ENCODE measurements at places on chromosomes 1 and 21. TPM values are rescaled to one million over a fixed set of nuclear protein-coding genes. Genes with fewer than 3 reads are reported as not detected.

DNA sequence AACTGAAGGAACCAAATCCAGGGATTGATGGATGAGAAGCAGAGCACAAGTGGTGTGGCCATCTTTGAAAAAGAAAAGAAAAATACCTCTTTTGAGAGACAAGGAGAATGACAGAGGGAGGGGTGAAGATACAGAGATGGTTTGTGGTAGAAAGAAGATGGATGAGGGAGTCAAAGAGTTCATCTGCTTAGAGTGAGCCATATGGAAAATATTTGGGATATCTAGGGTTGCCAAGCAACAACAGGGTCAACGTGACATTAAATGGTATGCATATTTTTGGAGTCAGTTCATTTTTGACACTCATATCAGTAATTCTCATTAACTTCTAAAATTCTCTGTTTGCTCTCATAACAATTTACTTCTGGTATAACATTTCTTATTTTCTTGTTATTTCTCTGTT, 50.7 kb downstream of the MACF1 start:
- DNase-seq: no peak

DNA sequence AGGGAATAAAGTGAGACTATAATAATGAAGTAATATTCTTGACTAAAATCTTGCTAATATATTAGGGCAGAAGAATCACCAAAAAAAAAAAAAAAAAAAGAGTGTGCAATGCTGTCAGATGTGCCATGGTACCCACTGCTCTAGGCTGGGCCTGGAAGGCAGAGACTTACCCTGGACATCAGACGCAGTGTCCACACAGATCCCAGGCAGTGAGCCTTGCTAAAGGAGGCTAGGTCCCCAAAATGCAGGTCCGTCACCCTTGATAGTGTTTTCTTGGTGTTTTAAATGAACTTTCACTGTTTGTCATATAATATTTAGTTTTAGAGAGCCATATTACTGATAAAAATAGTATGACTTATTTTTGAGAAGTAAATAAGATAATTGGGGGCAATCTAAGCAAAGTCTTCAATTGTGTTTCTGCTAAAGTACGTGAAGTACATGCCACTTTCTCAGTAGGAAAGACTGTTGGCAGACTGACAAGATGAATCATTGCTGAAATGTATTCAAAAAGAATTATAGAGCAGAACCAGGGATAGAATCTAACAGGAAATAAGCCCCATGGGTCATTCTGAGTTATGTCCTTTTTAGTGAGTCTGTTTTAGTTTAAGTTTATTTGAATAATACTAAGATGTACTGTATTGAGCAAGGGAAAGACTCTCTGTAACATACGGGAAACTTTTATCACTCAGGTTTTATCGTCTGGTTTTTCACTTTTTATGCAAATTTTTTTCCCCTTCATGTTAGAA, 74.6 kb upstream of the PDC start:
- DNase-seq: no peak

DNA sequence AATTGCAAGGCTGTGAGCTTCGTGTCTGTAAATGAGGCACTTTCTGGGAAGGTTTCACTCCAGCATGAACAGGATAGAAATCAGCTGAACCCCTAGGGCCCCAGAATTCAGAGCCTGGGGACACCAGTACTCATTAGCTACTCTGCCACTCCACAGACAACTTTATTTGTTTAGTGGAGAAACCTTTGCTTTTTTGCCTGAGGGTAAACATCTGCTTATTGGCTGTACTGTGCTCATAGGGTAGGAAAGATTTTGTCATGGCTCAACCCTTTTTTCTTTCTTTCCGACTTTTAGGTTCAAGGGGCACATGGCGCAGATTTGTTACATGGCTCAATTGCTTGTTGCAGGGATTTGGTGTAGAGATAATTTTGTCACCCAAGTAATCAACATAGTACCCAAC, 138.4 kb upstream of the BACE2 start:
- no peak for DNase-seq

- no peak for DNase-seq
Observed at GRCh38 chr21:24205319-24205718, 1402.0 kb downstream of the MRPL39 start.

DNA sequence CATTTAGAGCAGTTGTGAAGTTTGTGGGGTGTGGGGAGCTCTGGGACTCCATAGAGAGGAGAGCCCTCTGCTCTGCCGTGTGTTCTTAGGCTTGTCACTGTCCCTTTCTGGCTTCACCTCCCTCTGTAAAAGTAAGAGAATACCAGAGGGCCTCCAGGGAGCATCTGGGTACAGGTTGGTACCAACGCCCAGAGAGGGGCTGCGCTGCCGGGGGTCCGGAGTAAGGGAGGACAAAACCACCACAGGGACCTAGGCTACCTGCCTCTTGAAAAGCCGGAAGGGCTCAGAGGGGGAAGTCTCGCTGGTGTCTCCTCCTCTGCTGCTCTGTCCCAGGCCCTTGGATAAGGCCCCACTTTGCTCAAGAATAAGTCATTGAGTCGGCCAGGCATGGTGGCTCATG, 3.1 kb upstream of the TINAGL1 start:
- DNase-seq: peak; percentile 36

DNA sequence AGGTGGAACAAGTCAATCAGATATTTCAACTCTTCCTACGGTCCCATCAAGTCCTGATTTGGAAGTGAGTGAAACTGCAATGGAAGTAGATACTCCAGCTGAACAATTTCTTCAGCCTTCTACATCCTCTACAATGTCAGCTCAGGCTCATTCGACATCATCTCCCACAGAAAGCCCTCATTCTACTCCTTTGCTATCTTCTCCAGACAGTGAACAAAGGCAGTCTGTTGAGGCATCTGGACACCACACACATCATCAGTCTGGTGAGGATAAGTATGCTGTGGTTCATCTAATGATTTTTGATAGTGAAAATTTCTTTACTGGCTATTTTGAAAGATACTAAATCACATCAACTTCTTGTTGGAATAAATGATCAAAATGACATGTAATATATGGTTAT, 67.7 kb upstream of the MPC2 start:
- no peak for DNase-seq

- no peak for DNase-seq
Observed at GRCh38 chr1:55285834-55286233, 70.7 kb upstream of the USP24 start.

- DNase-seq: no peak
Observed at GRCh38 chr1:14627608-14628489, 29.4 kb downstream of the KAZN start.

DNA sequence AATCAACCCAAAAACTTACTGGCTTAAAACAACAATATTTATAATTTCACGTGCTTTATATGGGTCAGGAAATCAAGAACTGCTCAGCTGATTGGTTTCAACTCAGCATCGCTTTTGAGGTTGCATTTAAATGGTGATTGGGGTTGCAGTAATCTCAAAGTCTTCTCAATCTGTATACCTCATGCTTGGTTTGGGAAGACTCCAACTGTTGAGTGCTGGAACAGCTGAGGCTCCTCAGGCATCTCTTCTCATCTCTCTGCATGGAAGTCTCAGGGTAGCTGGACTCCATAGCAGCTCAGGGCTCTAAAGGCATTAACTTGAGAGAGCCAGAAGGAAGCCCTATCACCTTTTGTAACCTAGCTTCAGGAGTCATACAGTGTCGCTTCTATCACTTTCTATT, 35.1 kb downstream of the AK5 start:
- no peak for DNase-seq

GRCh38 chr21:37575580-37575979, 209.0 kb downstream of the DYRK1A start:
- DNase-seq: no peak

DNA sequence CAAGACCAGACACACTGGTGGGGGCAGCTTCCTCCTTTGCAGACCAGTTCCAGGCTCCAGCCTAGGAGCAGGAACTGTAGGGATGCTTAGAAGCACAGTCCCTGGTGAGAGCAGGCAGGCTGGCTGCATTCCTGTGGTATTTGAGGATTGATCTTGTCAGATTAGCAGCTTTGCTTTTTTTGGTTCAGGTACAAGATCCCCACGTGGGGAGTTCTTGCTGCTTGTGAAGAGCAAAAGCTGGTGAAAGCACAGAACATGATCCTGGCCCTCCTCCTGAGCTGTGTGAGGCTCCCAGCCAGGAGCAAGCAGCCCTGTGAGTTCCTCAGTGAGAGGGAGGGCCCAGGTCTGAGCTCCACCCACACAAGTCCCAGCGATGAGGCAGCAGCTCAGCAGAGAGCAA, 75.3 kb upstream of the ARTN start:
- DNase-seq: no peak

DNA sequence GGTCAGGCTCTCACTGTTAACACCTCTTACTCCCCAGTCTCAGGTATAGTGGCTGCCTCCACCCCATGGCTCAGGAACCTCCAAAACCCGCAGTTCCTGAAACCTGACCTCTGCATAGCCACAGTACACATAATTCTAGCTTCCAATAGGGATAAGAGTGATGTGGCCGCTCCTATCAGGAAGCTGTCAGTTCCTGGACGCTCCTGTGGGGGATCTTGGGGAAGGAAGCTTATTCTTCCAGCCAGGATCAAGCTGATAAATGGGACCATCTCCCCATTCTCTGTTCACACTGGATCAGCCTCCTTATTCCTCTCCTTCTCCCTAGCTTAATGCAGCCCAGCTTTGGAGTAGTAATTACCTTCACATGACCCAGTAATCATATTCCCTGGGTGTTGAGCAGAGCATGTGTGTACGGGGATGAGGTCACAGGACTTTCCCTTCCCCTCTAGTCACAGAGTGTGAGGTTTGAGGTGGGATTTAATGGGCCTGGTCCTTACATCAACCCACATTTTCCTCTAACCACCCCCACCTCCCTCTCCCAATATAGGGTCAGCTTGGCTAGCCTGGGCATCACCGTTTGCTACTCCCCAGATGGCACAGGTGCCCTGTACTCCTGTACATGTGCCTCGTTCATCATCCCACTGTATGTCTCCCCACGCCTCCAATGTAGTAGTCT, 7.0 kb upstream of the POU3F1 start:
- no peak for DNase-seq

GRCh38 chr1:192775631-192776030, 33.2 kb upstream of the RGS2 start:
- DNase-seq: no peak

- no peak for DNase-seq
Observed at GRCh38 chr1:51636764-51637522, 20.1 kb downstream of the OSBPL9 start.

GRCh38 chr21:16532840-16533239, 803.1 kb downstream of the USP25 start:
- DNase-seq: no peak

GRCh38 chr1:34843392-34844251, 15.9 kb downstream of the SMIM12 start:
- no peak for DNase-seq

- no peak for DNase-seq
Observed at GRCh38 chr1:25800703-25801377, 847 bp downstream of the SELENON start.

DNA sequence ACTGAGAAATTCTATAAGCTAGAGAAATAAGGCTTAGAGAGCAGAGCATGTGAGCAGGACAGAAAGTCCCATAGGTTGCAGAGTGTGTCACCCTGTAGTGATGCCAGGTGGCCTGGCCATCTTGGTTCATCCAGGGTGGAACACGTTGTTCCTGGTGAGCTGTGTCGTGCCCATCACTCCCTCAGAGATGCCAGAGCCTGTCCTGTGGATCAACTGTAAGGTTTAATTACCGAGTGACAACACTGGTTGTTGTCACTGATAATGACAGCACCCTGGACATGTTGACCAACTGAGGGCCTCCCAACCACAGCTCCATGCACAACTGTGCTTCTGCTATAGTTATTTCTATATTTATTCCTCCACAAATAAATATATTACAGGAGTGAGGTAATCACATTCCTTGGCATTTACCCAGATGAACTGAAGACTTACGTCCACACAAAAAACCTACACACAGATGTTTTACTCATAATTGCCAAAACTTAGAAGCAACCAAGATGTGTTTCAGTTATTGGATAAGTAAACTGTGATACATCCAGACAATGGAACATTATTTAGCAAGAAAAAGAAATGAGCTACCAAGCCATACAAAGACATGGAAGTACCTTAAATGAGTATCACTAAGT, 6.2 kb downstream of the C1orf198 start:
- DNase-seq: no peak

GRCh38 chr1:76238094-76238628, 163.6 kb downstream of the ST6GALNAC3 start:
- no peak for DNase-seq

GRCh38 chr1:183075861-183076260, 52.6 kb downstream of the LAMC1 start:
- no peak for DNase-seq

- peak; percentile 49 for DNase-seq
Observed at GRCh38 chr1:31579374-31579773, 3.1 kb downstream of the TINAGL1 start.

DNA sequence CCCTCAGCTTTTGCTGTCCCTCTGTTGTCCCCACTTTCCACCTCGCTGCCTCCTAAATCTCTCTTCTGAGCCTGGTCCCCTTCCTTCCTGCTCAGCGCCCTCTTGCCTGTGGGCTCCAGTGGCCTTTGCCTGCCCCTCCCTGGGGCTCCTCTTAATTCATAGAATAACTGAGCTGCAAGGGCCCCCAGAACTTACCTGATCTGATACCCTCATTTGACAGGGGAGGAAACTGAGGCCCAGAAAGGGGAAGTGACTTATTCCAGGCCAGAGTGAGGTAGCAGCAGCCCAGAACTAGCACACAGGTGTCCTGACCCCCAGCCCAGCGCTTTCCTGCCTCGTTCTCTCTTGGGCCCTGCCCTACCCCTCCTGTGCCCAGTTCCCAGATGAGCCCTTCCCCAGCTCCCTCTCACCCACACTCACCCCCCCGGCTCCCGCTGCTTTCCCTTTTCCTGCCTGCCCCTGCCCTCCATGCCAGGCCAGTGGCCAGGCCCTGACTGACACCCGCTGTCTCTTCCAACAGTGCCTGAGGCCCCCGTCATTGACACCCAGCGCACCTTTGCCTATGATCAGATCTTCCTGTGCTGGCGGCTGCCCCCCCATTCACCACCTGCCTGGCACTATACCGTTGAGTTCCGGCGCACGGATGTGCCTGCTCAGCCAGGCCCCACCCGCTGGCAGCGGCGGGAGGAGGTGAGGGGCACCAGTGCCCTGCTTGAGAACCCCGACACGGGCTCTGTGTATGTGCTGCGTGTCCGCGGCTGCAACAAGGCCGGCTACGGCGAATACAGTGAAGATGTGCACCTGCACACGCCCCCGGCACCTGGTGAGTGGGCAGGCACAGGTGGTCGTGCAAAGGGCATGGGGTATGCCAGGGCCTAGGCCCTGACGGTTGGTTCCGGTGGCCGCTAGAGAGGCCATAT, 5.7 kb downstream of the TRIM46 start:
- no peak for DNase-seq

The DIRAS3 gene
- total RNA-seq: not detected

The KLHDC9 gene
- total RNA-seq: 6.5 TPM

The DPT gene
- total RNA-seq: not detected

The SPRR2A gene
- total RNA-seq: not detected

The PRRX1 gene
- total RNA-seq: not detected

The KIAA1614 gene
- total RNA-seq: 3.1 TPM

The ARMH1 gene
- 0.63 TPM for total RNA-seq

The CRNN gene
- total RNA-seq: not detected

The LYST gene
- total RNA-seq: 0.58 TPM

The CFAP74 gene
- total RNA-seq: 0.20 TPM

The FTCD gene
- total RNA-seq: 6.0 TPM

The C1orf141 gene
- total RNA-seq: not detected

The AGPAT3 gene
- 5.8 TPM for total RNA-seq

The SH2D2A gene
- total RNA-seq: 3.3 TPM

The KRTAP12-2 gene
- not detected for total RNA-seq

The UBXN11 gene
- 6.1 TPM for total RNA-seq
